ENCODE measurements at places on chromosomes 5 and 9.

- DNase-seq = no peak
These were observed 308.4 kb upstream of the MEF2C start for GRCh38 chr5:89191374-89191773.

GRCh38 chr9:20022410-20022809 is 233.6 kb upstream of the SLC24A2 start:
- DNase-seq = no peak

DNA sequence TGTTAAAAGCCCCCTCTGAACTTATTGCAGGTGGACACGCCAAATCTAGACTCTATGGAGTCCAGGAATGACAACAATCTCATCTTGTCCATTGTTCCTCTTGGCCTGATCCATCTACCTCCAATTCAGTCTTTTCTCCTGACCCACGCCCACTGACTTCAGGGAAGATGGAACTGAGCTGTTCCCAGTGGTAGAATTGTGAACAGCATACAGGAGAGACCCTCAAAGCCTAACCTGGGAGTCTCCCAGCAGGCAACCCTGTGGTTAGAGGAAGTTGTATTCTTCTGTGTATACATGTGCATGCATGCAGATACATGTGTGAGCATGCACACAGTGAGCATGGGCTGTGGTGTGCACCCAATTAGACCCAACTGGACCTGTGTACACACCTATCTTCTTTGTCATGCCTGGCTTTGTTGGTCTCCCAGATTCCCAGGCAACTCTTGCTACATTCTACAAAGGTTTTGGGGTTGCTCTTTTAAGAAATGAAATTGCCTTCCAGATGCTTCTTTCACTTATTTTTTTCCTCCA is 286.0 kb downstream of the ZSWIM6 start:
- no peak for DNase-seq

DNA sequence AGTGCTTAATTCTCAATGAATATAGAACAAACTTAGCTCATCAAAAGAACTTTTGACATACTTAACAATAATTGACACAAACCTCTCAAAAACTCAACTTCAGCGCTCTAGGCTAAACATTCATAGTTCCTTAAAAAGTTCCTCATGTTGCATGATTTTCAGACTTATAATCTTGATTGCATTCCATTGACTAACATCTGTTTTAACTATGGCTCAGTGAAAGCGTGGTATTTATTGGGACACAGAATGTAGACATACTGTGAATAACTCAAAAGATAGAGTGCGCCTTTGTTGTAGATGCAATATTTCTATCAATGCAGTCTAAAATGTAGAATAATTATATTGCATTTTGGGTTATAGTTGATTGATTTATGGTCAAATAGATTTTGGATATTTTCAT is 227.1 kb upstream of the HAPLN1 start:
- no peak for DNase-seq

GRCh38 chr9:110971234-110971633 is 67.0 kb downstream of the LPAR1 start:
- no peak for DNase-seq

DNA sequence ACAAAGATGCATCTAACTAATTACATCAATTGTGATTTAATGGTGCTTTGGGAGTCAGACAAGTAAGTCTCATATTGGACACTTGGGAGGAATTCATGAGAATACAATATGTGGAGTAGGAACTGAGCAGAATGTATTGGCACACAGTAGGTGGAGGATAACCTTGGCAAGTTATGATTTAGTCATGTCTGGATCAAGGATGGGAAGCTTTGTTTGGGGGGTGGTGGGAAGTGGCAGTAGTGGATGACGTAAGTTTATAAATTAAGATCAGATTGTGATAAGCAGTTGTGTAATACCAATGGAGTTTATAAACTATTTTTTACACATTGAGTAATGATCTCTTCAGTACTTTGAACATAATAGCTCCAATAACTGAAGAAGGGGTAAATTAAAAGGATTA is 67.0 kb downstream of the SGCD start:
- DNase-seq = no peak

- no peak for DNase-seq
These were observed 74.1 kb downstream of the AOPEP start for GRCh38 chr9:94800424-94801117.

- no peak for DNase-seq
These were observed 202.9 kb upstream of the PANK3 start for GRCh38 chr5:168781941-168782571.

All from iPS DF 6.9 (cell line).